ENCODE measurements at places on chromosomes 7 and 10.

DNA sequence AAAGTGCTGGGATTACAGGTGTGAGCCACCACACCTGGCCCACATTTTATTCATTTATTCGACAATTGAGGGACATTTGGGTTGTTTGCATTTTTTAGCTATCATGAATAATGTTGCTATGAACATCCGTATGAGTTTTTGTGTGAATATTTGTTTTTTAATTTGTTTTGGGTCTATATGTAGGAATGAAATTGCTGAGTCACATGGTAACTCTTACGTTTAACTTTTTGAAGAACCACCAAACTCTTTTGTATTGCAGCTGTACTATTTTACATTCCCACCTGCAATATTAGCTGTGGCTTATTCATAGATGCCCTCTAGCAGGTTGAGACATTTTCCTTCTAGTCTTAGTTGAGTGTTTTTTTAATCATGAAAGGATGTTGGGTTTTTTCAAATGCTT, 14.4 kb downstream of the PLAC9 start:
- no peak for DNase-seq

- DNase-seq, result peak; percentile 52
These were observed 1.5 kb upstream of the DLX5 start for GRCh38 chr7:97025983-97026714.

- no peak for DNase-seq
These were observed 267.1 kb downstream of the ARL4A start for GRCh38 chr7:12954380-12955033.

DNA sequence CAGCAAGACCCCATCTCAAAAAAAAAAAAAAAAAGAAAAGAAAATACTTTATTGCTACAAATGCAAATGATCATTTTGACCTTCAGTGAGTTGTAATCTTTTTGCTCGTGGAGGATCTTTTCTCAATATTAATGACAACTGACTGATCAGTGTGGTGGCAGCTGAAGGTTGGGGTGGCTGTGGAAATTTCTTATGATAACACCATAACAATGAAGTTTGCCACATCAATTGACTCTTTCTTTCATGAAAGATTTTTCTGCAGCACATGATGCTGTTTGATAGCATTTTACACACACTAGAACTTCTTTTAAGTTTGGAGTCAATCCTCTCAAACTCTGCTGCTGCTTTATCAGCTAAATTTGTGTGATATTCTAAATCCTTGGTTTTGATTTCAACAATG, 12.4 kb upstream of the CCDC7 start:
- no peak for DNase-seq

GRCh38 chr7:137790828-137791227, 55.9 kb downstream of the DGKI start:
- DNase-seq, result no peak

All from aorta (tissue), 5 donors.